ENCODE measurements at places on chromosomes 2 and 18. TPM values are rescaled to one million over a fixed set of nuclear protein-coding genes. Genes with fewer than 3 reads are reported as not detected.

GRCh38 chr2:24635181-24635580 is 144.1 kb downstream of the NCOA1 start:
- DNase-seq = no peak

DNA sequence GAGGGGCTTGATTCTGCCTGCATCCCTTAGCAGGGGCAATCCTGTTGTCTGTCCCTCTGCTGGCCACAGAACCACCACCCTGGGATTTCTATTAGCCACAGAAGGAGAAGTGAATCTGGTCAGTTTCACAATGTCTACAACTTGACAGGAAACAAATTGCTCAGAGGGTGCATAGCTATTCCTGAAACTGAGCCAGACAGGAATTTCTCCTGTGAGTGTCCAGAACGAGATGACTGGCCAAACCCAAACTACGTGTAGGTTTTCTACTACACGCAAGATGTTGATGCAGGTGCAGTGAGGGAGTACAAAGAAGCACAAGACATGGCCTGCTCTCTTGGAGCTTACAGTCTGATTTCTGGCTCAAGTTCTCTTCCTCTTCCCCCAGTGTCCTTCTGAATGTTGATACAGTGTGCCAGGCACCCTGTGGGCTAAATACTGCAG is 201.9 kb downstream of the CLIP4 start:
- no peak for DNase-seq

- no peak for DNase-seq
These were observed 94.9 kb upstream of the PXDN start for GRCh38 chr2:1839066-1839756.

GRCh38 chr2:136222862-136223261 is 104.9 kb upstream of the CXCR4 start:
- DNase-seq = no peak

The CTIF gene
- total RNA-seq = 55.4 TPM

DNA sequence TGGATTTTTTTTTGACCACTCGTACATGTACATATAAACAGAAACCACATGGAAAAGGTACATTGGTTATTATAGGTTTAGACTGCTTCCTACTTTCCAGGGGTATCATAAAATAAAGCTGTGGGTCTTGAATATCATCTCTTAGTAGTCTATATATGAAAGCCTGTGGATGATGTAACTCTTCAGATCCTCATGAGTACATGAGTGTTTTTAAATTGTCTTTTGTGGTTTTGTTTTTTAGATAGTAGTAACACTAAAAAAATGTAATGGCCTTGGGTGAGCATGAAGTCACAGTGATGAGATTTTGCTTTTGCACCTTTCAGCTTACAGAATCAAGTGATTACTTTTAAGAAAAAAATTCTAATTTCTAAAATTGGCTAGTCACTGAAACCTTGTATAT is 80.2 kb downstream of the RAB3GAP1 start:
- no peak for DNase-seq

GRCh38 chr2:108316033-108316432 is 27.3 kb downstream of the SULT1C2 start:
- no peak for DNase-seq

DNA sequence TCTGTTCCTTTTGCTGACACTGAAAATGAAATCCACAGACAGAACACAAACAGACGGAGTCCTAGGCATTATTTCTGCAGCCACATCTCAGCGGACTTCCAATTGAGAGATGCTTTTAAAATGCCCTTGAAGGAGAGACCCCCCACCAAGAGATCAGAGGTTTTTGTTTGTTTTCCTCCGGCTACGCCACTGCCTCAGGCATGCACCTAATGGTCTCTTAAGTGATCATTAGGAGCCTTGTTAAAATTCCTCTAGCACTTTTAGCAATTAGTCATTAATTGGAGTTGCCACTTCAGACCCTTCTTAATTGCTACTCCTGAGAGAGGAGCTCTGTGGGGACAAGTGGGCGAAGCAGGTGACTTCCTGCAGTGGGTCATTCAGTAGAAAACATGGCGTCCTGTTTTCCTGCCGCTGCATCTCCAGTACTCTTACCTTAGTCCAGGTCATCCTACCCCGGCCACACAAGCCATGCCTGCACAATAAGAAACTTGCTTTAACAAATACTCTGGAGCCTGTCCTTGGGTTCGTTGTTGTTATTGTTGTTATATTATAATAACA is 257.7 kb upstream of the CHAC2 start:
- DNase-seq = no peak

DNA sequence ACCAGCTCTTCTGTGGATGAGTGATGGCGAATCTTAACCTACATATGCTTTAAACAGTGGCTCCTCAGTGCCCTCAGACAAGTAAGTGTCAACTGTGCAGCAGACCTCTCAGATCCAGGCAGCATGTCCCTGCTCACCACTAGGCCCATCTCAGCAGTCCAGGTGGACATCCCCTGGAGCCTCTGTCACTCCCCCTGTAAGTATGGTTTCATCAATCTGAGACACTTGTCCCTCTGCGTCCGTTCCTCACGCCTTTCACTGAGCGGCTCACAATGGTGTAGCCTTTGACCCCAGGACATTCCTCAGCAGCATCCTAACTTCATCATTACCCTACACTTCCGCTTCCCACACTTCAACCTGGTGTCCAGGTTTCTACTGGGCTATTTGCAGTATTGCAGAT is 69.3 kb upstream of the RALBP1 start:
- DNase-seq = no peak

The FNDC4 gene
- 34.3 TPM for total RNA-seq

The ALPI gene
- not detected for total RNA-seq

DNA sequence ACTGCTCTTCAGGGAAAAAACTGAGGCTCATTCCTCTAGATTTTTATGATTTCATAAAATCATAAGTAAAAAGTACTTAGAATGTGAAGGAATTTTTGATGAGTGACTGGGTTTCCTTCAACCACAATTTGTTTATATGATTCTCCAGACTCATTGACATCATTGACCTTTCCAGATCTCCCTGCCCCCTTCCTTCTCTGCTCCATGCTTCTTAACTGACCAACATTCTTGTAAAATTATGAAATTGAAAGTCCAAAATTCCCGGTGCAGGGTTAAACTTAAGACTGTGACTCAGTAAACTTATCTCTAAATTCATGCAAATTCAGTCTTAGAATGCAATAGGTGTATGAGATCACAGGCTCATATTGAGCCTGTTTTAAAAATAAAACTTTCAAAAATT is 648.9 kb downstream of the TDRD15 start:
- no peak for DNase-seq

- DNase-seq = no peak
These were observed 265.7 kb upstream of the NT5C1B start for GRCh38 chr2:18855027-18855426.

- DNase-seq = no peak
These were observed 29.7 kb upstream of the CASP10 start for GRCh38 chr2:201152999-201153815.

The ABCG8 gene
- total RNA-seq = not detected

DNA sequence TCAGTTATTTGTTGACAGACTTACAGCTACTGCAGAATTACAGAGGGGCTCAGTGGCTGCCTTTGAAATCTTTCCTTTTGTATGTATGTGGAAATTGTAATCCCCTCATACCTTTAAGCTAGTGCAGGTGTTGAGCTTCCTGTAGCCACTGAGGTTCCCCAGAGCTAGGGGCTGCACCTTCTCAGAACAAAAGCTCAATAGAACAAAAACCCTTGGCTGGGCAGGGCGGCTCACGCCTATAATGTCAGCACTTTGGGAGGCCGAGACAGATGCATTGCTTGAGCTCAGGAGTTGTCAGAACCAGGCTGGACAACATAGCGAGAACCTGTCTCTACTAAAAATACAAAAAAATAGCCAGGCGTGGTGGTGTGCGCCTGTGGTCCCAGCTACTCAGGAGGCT is 41.3 kb upstream of the CHMP1B start:
- no peak for DNase-seq

DNA sequence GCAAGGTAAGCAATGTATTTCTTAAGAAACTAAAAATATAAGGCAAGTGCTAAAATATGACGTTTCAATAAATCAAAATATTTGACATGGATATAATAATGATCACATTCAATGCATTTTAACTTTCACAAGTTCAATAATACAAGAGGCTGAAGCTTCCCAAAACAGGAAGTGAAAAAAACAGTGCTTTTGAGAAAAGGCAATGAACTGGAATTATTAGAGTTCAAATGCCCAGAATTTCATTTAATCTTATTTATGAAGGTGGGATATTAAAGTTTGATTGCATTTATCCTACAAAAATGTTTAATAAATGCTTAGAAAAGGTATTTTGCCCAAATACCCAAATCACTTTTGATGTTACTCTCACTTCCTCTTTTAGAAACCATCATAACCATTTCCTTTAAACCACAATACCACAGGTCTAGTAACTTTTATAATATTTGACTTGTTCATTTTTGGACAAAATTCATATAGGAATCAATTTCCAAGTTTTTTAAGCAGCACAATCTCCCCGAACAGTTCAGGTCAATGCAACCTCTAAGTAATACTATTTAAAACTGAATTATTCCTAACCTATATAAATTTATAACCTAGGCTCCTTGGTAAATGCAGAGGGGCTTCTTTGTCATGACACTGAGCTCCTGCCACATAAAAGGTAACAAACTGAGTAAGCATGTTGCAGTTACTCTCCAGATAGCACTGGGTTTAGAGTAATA is 2.1 kb downstream of the NCKAP1 start:
- no peak for DNase-seq

Data from glomerular endothelial cell (primary cell).